ENCODE measurements at places on chromosomes 16 and 17.

DNA sequence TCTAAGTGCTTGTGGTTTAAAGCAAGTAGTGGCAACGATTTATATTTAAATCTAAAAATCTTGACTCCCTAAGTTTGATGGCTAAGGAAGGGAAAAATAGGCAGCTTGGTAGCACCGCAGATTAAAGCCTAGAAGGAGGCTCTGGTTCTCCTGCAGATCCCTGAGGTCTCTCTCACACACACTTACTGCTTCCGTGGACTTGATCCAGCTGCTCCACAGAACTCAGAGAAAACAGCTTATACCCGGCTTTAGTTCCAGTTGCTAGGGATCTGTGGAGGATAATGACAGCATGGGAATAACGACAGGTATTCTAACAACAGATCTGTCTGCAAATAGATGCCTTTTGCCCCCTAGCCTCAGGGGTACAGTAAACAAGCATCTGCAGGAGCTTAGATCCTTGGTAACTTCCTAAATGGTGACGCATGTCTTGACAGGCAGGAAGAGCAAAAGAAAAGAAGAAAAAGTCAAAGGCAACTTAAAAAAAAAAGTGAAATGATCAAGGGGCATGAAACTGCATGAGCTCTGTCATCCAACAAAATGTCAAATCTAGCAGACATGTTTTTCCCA is 4.5 kb downstream of the WIPI1 start:
- DNase-seq, result no peak

GRCh38 chr16:88058136-88058535 is 106.9 kb downstream of the BANP start:
- no peak for DNase-seq

GRCh38 chr17:57338257-57338914 is 82.1 kb downstream of the MSI2 start:
- no peak for DNase-seq

DNA sequence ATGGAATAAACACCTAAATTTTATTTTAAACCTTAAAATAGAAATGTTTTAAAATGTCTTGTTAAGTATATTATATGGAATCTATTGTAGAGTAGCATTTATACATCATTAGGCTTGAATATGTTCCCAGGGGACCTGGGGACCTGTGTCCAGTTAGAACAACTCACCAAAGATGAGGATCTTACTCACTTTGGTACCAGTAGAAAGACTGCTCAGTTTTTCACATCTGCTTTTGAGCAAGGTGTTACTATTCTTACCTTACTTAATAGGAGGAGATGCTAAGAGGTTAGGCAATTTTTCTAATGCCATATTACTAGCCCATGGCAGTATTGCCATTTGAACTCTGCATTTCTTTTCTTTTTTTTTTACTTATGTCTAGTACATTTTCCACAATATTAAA is 14.7 kb downstream of the STXBP4 start:
- DNase-seq, result no peak

- no peak for DNase-seq
These were observed 330.3 kb downstream of the SEC14L1 start for GRCh38 chr17:77470800-77471733.

GRCh38 chr16:1458336-1458976 is 14.1 kb upstream of the CCDC154 start:
- DNase-seq, result no peak

- no peak for DNase-seq
These were observed 20.1 kb downstream of the MRPL45 start for GRCh38 chr17:38317081-38317480.

DNA sequence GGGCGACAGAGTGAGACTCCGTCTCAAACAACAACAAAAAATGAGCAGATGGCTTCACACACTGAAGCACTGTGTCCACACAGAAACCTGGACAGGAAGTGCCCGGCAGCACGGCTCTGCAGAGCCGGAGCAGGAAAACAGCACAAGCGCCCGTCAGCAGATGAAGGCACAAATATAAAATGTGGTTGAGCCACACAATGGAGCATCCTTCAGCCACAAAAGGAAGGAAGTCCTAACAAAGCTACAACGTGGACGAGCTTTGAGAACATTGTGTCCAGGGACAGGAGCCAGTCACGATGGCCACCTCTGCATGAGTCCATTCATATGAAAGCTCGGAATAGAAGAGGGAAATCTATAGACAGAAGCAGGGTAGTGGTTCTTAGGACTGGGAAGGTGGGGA is 15.7 kb downstream of the RHBDF2 start:
- no peak for DNase-seq

- DNase-seq, result no peak
These were observed 397 bp downstream of the CDC42EP4 start for GRCh38 chr17:73311428-73311780.

DNA sequence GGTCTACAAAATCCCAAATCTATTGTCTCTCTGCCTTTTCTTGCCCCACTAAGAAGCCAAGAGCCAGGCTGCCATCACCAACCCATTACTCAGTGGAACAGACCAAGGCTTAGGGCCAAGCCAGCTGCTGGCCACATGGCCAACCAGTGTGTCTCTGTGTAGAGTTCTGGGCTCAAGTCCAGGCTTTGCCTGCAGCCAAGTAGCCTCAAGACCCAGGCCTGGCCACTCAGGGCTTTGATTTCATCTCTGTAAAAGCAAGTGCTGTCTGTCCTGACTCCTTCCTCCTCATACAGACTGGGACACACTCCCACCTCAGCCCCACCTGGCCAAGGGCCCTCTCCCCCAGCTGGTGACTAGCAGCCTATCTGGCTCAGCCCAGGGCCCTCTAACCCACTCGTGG is 14.6 kb downstream of the SREBF1 start:
- DNase-seq, result no peak

DNA sequence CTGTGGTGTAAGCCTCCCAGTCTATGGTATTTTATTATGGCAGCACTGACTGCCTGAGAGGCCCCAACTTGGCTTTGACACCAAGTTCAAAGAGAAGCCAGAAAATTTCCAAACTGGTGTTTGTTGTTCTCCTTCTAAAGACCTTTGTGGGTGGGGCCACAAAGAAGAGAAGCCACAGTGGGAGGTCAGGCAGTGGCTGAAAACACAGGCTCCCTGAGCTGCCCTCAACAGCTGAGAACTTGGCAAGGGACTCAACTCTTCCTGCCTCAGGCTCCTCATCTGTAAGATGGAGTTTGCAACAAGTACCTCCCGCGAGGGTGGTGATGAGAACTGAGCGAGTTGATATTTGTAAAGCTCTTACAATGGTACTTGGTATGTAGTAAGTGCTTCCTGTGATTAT is 18.2 kb downstream of the CES5A start:
- no peak for DNase-seq

DNA sequence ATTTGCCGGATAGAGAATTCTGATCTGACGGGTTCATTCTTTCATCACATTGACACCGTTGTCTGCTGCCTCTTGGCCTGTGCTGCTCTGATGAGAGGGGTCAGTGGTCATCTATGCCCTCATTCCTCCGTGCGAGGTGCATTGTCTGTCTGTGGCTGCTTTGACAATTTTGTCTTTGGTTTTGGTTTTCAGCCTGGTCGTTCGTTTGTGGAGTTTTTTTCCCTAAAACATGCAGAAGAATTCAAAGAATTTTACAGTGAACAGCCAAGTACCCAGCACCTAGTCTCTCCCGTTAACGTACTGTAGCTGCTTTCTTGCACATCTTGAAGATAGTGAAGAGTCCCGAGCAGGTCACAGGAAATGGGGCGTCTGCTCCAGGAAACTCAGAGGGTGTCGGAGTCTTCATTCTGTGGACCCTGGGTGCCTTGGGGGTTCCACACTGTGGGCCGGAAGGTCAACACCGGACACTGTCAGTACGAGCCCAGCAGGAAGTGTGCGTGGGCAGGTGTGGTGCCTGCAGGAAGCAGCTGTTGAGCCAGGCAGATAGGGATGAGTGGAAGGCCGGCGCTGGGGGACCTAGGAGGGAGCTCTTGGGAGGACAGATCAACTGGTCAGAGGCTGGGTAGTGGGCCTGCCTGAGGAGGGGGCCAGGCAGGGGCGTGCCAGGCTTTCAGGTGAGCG is 28.2 kb downstream of the CRAMP1 start:
- no peak for DNase-seq

GRCh38 chr16:78528265-78528664 is 428.8 kb downstream of the WWOX start:
- no peak for DNase-seq

GRCh38 chr16:55502801-55503366 is 6.0 kb upstream of the LPCAT2 start:
- peak; percentile 98 for DNase-seq

GRCh38 chr17:40130352-40131042 is 8.7 kb downstream of the MSL1 start:
- DNase-seq, result no peak

GRCh38 chr16:1279945-1280589 is 24.2 kb downstream of the TPSD1 start:
- no peak for DNase-seq

DNA sequence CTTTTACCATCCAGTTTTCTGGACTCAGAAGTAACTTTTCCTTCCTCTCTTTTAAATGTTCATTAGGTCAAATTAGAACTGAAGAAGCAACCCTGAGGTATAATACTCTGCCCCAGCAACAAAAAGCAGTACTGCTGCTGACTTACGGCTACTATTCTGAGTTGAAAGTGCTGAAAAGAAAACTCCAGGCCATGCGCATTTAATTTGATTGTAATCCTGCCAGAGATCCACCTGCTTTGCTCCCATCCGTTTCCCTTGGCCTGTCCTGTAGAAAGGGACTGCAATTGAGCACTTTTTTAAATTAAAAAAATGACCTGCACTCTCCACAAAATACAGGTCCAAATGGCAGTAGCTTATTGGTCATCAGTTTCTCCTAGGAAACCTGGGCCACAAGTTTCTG is 61.6 kb downstream of the PITPNC1 start:
- DNase-seq, result no peak

DNA sequence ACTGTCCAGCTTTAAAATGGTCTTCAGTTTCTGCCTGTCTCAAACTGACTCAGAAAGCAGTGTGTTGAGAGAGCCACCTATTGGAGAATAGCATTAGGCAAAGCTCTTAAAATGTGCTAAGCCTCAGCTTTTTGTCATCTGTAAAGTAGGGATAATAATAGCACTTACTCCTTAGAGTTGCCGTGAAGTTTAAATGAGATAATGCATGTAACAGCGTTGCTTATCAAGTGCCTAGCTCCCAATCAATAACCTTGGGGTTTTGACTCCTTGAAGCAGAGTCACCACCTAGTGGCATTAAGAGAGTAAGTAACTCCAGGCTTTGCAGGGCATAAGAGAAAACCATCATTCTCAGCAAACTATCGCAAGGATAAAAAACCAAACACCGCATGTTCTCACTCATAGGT is 163.3 kb downstream of the HS3ST2 start:
- DNase-seq, result no peak

GRCh38 chr17:2075336-2076086 is 20.6 kb downstream of the HIC1 start:
- no peak for DNase-seq

- no peak for DNase-seq
These were observed 5.7 kb upstream of the FLYWCH1 start for GRCh38 chr16:2905988-2906387.

DNA sequence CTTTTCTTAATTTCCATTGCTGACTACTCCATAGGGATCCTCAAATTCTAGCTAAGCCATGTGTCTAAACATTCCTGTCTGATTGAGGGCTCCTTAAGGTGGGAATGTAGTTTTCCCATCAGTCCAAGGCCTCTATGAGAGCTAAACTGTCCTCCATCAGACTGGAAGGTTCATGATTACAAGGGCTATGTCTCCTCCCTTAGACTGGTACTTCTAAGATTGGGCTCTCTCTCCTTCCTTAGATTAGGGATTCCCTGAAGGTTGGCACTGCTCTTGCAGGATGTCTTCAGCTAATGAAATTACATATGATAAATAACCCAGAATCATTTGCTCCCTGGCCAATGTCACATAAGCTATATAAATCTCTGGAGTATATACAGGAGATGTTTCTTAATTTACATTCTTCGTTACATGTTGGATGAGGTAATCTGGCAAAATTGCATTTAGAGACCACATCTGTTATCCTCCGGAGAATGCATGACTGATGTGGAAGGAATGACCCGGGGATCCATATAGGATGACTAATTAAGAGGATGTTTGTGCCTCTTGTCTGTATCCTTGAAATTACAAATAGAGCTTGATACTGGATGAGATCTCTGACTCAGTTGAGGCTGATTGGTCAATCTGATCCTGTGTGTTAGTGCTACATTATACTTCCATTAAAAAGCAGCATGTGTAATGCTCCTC is 14.2 kb downstream of the B4GALNT2 start:
- no peak for DNase-seq

- DNase-seq, result no peak
These were observed 7.3 kb downstream of the ABI3 start for GRCh38 chr17:49217651-49218413.

DNA sequence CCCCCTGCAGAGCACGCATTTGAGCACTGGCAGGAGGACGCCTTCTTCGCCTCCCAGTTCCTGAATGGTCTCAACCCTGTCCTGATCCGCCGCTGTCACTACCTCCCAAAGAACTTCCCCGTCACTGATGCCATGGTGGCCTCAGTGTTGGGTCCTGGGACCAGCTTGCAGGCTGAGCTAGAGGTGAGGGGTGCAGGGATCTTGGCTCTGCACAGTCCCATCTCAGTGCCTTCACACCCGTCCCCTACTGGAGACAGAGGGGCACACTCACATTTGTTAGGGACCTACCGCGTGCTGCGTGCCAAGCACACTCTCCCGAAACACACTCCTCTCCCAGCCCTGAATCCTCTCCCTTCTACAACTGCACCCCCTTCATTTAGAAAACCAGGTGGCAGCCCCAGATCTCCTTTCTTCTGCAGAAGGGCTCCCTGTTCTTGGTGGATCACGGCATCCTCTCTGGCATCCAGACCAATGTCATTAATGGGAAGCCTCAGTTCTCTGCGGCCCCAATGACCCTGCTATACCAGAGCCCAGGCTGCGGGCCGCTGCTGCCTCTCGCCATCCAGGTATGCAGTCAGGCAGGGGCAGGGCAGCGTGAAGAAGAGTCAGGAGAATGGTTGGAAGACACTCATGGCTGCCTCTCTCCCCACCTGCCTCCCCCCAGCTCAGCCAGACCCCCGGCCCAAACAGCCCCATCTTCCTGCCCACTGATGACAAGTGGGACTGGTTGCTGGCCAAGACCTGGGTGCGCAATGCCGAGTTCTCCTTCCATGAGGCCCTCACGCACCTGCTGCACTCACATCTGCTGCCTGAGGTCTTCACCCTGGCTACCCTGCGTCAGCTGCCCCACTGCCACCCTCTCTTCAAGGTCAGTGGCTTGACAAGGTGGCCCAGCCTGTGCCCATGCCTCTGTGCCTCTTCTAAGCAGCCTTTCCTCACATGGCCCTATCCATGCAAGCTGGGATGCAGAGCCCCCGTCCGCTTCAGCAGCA is 6.3 kb downstream of the ALOX15B start:
- no peak for DNase-seq
